ENCODE measurements at places on chromosomes 11 and 22. TPM values are rescaled to one million over a fixed set of nuclear protein-coding genes. Genes with fewer than 3 reads are reported as not detected.

- DNase-seq, result no peak
These were observed 1.2 kb downstream of the MRTFA start for GRCh38 chr22:40635043-40635939.

- DNase-seq, result no peak
These were observed 12.1 kb upstream of the OR10A5 start for GRCh38 chr11:6833356-6833755.

DNA sequence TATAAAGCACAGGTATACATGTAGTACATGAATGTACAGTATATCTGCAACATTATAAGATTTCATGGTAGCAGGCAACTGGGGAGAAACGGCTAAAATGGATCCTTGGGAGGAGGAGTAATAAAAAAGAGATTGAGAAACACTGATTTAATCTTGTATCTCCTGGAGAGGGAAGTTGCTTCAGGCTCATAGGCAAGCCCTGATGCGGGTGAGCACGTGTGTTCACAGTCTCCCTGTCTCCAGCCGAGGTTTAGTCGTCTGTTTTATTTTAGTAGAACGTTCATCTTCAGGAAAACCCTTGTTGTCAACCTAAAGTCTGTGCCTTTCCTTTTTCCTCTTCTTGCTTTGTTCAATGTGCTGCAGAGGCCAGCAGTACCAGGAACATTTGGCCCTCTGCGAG is 21.8 kb upstream of the SLC25A18 start:
- no peak for DNase-seq

DNA sequence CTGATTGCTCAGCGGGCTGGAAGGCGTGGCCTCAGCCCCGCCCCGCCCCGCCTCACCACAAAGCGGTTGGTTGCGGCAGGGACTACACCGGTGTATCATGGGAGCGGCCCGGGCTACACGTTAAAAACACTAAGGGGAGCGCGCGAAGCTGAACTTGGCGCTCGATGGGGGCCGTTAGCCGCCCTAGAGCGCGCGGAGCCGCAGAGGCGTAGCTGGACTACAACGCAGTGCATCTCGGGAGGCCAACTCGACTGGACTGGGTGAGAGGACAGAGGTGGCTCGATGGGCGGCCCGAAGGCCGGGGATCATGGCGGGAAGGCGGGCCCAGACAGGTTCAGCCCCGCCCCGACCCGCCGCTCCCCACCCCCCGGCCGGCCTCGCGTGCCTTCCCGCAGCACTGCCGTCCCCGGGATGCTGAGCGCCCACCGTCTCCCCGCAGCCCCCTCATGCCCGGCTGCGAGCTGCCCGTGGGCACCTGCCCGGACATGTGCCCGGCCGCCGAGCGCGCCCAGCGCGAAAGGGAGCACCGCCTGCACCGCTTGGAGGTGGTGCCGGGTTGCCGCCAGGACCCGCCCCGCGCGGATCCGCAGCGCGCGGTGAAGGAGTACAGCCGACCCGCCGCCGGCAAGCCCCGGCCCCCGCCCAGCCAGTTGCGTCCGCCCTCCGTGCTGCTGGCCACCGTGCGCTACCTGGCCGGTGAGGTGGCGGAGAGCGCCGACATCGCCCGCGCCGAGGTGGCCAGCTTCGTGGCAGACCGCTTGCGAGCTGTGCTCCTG is at the start of gene SAC3D1:
TSS of gene SAC3D1 (plus strand) at position 364 of the 776 bp plus-strand sequence. CDS start at position 447, 83 bp downstream.
- peak; percentile 92 for DNase-seq

CBLIF gene
- not detected for total RNA-seq

GRCh38 chr11:119195680-119196079 is 10.4 kb downstream of the NHERF4 start:
- DNase-seq, result peak; percentile 72

GRCh38 chr11:112783945-112784322 is 177.3 kb upstream of the NCAM1 start:
- no peak for DNase-seq
